WTC11 (cell line): ENCODE measurements at places on chromosomes 4 and X.
A peak's percentile ranks its signal among the peaks of the same experiment; 100 is the strongest.

DNA sequence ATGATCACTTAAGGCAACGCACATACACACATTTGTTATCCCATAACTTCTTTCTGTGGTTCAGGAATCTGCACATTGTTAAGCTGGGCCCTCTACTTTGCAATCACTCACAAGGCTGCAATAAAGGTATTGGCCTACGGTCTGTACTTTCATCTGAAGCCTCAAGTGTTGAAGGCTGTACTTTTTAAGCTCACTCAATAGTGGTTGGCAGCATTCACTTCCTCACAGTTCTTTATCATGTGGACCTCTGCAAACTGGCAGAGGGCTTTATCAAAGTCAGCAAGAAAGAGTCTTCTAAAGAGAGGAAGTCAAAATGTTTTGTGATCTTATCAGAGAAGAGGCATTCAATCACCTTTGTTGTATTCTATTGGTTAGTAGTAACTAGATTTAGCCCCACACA, 301.4 kb upstream of the EPHA5 start:
- DNase-seq, result no peak

DNA sequence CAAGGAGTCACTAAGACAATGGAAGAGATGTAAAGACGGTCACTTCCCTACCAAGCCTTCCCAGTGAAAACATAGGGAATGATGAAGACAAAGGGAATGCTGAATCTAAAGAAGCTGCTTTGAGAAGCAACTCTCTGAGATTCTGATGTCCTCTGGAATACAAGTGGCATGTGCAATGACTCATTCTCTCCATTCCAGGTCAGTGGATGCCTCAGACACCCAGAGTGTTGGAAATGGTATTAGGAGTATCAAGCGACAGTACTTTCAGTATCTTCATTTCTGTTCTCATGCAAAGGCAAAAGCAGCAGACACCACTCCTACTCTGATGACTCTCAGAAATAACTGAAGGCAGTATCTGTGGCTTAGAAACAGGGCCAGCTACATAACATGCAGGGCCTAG, 102.6 kb downstream of the FSTL5 start:
- no peak for DNase-seq

- peak; percentile 25 for DNase-seq
Measured at GRCh38 chrX:38805432-38806389, 4.5 kb downstream of the MID1IP1 start.

DNA sequence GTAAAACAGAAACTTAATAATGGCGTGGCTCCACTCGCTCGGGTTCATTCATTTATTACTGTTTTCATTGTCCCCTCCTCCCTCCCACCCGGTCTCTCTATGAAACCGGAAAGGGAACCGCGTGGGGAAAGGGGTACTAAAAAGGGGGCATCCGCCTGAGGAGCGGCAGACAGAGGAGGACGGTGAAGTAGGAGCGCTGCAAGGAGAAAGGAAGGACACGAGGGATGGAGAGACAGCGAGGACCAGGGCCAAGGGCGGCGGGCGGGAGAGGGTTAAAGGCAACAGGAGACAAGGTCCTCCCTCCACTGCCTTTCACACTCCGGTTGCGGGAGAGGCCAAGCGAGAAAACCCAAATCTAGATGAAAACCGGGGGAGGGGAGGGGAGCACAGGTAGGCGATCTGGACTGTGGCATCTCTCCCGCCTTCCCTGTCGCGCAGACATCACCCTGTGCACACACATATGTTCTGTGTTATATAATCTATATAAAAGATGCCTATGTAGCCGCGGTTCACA, 829 bp downstream of the ELOVL6 start:
- peak; percentile 51 for DNase-seq

DNA sequence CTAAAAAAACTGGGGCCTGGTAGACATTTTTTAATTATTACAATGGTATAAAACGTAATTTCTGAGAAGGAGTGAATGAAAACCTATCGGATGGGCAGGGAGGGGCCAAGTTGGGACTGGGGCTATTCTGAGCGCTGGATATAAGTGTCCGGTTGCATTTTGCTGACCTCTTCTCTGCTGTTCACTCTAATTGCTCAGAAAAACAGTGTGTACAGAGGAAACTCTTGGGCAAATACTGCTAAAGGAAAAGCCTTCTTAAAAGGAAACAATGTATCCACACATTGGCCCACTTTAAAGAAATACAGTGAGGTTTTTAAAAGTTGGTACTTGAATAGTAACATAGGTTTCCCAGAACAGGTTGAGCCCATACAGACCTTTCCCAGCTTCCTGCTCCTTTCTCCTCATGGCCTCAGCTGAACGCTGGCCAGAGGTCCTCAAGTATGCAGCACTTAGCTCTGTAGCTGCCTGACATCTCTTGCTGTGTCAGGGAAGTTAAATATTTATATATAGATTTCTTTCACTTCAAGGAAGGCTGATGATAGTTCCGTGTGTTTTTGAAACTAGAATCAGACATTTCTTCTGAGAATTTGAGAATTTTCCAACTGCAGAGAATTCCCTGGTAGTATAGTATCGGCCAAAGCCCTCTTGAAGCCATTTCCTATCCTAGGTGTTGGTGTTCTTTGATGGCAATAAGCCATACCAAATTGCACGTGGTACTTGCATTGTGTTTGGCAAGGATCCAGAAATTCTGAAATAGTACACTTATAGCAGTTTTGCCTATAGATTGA, 97.1 kb upstream of the SLC4A4 start:
- DNase-seq, result no peak

DNA sequence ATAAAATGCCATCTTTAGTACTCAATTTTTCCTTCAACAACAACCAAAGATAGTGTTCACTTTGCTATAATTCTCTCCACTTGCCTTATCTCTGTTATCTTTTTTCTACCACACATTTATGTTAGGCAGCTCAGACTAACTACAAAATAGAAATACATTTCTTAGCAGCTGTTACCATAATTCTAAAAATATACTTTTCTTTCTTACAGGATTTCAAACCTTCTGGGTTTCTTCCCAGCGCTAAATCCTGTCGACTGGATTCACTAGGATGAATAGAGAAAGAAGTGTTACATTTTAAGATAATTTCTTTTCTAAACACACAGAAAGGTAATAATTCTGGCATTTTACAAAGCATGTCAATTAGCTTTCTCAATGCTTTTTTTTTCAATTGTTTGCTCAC, 105.5 kb upstream of the GK2 start:
- no peak for DNase-seq

GRCh38 chr4:55553441-55554201, 6.9 kb upstream of the CLOCK start:
- DNase-seq, result peak; percentile 26

GRCh38 chrX:97402903-97403302, 519.2 kb downstream of the RPA4 start:
- DNase-seq, result no peak

GRCh38 chr4:4671774-4672349, 130.0 kb upstream of the STX18 start:
- DNase-seq, result no peak

DNA sequence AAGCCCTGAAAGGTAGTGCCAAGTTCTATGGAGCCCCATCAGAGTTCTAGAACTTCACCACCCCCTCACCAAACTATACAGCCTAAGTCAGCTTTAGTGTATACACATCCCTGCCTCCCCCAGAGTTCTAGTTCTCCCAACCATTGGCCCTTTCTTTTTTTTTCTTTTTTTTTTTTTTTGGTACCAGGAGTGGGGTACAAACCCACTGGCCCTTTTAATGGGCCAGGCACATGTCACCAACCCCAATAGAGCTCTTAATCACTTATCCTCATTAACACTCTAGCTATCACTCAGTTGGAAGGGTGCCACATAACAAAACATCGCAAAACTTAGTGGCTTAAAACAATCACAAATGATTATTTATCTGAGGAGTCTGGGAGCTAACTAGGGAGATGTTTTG, 588.6 kb downstream of the BCOR start:
- DNase-seq, result no peak

DNA sequence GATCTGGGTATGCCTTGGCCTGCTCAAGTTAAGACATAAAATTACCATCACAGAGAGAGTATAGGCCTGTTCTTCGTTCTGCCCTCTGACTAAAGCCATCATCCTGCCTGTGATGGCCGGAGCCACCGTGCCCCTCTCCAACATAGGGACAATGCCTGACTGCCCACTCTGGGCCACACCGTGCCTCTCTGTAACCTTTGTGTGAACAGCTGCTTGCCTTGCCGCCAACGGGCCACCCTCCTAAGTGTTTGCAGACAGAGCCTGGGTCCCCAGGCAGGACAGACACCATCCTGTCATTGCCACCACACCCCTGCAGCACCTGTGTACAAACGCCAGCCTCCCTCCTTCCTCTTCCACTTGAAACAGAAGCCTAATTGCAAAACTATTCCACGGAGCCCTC, 298.7 kb upstream of the TENM3 start:
- DNase-seq, result no peak

GRCh38 chrX:81259020-81259713, 57.3 kb downstream of the SH3BGRL start:
- no peak for DNase-seq

DNA sequence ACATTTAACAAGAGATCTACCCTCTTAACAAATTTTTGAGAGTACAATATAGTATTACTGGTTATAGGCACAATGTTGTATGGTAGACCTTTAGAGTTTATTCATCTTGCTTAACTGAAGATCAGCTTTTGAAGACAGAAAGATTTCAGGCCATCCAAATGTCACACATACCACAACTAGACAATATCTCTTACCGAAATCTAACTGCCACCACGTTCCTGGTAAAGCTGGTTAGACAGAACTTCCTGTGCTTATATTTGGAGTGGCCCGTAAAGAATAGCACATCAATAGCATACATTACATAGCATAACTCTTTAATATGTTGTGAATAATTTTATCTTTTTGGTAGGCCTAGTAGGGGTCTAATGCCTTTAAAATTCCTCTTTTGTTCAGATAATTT, 29.8 kb upstream of the ARHGEF6 start:
- no peak for DNase-seq

GRCh38 chr4:25310066-25310802, 2.3 kb upstream of the ZCCHC4 start:
- no peak for DNase-seq

- no peak for DNase-seq
Measured at GRCh38 chr4:6386091-6386490, 86.3 kb downstream of the PPP2R2C start.

DNA sequence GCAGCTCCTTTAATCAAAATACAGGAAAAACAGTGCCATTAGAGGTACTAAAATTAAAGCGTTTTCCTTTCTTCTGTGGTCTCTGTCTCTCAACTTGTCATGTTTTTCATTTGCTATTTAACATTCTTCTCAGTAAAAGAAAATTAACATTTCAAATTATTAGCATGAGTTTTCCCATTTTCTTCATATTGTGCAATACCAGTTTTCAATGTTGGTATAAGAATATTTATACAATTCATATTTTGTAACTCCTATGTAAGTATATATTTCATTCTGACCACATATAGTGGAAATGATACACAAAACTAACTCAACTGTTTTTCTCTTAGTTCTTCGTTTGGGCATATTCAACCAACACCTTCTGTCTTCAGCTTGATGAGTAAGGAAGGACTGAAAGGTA, 308.3 kb downstream of the HS3ST1 start:
- no peak for DNase-seq

- no peak for DNase-seq
Measured at GRCh38 chr4:30837131-30837539, 117.0 kb downstream of the PCDH7 start.

- no peak for DNase-seq
Measured at GRCh38 chrX:10106806-10107205, 50.0 kb upstream of the CLCN4 start.

DNA sequence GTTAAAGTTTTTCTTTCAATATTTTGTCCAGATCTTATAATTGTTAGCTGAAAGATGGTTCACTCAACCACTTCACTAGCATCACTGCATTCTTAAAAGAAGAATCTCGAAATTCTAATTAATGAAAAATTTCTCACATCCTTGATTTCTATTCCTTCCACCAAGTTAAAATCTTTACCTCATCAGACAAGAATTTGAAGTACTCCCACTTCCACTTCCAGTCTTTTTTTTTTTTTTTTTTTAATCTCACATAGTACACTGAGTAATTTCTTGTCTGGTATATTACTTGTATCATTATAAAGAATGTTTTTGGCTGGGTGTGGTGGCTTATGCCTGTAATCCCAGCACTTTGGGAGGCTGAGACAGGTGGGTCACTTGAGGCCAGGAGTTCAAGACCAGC, 73.2 kb downstream of the FBXW7 start:
- no peak for DNase-seq

DNA sequence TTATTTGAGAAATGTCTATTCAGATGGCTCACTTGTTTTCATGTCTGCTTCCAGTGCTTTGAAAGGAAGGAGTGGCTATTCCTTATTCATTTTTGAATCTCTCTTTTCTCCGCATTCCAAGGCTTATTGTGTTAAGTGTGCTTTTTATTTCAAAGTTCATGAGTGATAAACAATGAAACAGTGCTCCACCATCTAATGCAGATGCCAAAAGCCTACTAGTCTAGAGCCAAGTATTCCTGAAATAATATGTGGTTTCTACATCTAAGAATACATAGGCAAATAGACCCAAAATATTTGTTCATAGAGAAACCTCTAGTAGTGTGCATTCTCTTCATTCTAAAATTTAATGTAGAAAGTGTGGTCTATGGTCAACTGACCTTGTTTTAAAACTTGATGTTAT, 187.3 kb downstream of the GABRB1 start:
- no peak for DNase-seq

DNA sequence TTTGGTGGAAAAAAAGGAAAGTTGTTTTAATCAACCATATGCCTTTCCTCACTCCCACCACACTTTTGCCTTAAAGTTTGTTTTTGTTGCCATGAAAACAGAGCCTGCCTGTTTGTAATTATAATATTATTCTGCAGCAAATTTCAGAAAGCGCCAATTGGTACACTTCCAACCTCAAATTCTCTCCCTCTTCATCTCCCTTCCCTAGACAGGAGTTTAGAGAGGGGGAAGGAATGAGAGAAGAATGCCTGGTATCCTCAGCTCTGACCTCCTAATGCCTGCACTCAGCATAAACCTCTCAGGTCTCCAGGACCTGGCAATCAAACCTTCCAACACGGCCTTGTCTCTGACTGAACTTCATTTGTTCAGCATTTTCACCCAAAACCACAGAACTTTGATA, 138.4 kb upstream of the HCCS start:
- no peak for DNase-seq

GRCh38 chr4:2948895-2949781, 14.1 kb downstream of the NOP14 start:
- DNase-seq, result no peak

GRCh38 chrX:24927372-24927771, 88.4 kb downstream of the ARX start:
- DNase-seq, result no peak

GRCh38 chrX:132118358-132118757, 9.5 kb downstream of the FRMD7 start:
- DNase-seq, result peak; percentile 14
